ENCODE measurements at places on chromosomes 12 and 14.

- DNase-seq: no peak
These were observed 134.1 kb upstream of the VRK1 start for GRCh38 chr14:96663076-96663475.

DNA sequence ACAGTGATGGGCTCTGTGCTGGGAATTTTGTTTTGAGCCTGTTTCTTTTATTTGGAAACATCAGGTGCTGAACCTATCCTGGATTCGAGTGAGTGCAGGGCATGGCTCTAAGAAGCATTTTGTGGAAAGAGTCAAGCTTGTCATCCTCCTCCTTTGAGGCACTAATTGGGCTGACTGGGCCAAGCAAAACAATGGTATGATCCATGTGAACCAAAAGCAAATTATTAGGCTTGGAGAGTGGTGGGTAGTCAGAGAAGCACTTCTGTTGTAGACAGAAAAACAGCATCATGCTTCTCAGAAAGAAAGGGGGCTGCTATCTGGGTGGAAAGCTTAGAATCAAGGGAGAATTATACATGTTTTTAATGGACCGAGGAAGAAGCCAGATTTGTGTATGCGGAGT, 481.6 kb downstream of the DIO2 start:
- no peak for DNase-seq

DNA sequence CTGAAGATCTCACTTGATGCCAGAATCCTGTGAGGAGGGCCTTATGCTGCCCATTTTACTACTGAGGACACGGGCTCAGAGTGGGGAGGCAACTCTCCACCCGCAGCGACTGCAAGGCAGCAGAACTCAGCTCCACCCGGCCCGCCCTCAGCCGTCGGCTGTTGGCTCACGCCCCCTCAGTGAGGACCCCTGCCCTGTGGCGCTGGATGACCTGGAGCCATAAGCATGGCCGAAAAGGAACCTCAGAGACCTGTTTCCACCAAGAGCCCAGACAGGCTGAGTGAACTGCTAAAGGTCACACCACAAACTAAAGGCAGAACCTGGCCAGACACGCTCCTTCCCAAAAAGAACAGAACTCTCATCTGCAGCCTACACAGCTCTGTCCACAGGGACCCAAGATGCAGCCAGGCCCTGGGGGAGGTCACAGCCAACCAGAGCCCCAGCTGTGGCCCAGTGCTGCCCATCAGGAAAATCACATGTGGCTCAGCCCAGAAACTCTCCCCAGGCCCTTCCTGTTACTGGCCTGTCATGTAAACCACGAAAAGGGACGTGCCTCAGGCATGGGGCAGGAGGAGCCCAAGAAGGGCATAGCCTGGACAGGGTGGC, 32.8 kb downstream of the CCNK start:
- DNase-seq: no peak

DNA sequence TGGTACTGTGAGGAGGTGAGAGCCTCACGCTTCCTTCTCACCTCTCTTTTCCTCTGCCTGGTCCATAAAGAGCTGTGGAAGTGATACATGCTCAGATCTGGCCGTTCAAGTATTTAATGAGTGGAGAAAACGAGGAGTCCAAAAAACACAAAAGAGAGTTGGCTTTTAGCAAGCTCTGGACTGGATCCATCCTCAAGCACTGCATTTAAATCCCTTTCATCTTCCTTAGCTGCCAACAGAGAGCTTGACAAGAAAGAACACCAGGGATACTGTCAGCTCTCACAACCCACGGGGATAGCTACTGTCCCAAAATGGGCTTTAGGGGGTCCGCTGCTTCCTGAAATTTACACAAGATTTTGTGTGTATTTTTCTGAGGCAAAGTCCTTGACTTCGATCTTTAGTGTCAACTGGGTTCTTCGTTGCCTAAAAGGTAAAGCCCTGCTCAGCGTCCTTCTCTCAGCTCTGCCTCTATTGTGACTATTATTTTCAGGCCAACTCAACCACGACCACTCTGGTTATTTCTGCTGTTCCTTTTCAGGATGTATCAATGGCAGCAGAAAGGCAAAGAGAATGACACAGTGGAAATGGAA, 120.9 kb downstream of the TMTC1 start:
- DNase-seq: no peak

GRCh38 chr12:2170376-2170775, 117.6 kb downstream of the CACNA1C start:
- no peak for DNase-seq

DNA sequence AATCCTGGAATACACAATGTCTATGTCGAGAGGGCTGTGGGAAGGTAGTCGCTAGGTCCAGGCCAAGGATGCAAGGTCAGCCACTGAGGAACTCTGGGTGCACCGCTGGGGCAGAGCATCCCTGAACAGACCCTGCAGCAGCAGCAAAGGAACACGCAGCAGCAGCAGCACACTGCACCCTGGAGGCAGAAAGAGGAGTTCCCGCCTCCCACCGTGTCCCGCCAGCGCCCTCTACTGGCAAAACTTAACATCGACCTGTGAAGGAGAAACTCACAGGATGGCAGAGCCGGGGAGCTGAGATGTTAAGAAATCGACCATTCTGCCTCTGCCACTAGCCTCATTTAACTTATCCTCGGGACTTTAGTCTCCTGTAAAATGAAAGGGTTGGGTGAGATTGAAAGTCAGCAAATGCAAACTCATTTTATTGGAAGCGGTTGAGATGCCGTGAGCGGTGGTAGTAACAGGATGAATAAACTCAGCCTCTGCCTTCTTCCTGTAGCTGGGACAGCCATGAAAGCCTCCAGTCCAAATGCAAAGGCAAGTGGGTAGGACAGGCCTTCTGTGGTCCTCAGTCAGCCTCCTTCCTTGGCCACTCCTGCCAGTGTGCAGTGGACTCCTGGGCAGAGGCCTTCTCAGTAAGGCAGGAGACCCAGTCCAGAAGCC, 45.6 kb downstream of the STAB2 start:
- DNase-seq: peak; percentile 84

DNA sequence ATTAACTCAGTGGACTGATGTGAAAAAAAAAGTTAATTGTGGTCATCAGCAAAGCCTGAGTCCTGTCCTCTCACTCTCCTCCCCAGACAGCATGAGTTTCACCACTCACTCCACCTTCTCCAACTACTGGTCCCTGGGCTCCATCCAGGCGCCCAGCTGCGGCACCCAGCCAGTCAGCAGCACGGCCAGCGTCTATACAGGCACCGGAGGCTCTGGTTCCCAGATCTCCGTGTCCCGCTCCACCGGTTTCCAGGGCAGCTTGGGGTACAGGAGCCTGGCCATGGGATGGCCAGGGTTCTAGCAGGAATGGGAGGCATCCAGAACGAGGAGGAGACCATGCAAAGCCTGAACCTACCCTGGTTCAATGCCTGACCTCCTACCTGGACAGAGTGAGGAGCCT, 6.0 kb downstream of the MED6 start:
- DNase-seq: no peak

- no peak for DNase-seq
These were observed 7.1 kb upstream of the ZDHHC22 start for GRCh38 chr14:77148510-77149231.

- DNase-seq: no peak
These were observed 66.0 kb downstream of the TMTC3 start for GRCh38 chr12:88207921-88208620.

DNA sequence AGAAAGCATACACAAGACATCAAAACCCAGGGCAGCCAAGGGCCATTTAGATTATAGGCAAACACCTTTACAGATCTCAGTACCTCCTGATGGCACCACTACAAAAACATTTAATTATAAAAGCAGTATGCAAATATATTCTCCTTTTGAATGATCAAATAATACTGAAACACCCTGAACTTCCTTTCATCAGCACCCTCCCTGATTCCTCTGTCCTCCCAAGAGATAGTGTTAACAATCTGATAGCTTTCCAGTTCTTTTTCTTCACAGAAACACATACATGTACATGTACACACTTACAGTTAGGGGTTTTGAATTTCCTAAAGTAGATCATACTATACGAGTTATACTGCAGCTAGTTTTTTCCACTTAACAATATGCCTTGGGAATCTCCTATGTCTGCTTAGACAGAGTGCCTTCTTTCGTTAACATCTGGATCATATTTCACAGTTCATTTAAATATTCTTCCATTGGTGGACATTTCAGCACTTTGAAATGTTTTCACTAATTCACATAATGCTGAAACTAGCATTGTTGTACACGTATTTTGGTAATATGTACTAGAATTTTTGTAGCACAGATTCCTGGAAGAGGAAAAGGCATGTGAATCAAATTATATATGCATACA, 35.2 kb downstream of the TDG start:
- no peak for DNase-seq

GRCh38 chr12:85310025-85310424, 30.0 kb downstream of the ALX1 start:
- DNase-seq: no peak

DNA sequence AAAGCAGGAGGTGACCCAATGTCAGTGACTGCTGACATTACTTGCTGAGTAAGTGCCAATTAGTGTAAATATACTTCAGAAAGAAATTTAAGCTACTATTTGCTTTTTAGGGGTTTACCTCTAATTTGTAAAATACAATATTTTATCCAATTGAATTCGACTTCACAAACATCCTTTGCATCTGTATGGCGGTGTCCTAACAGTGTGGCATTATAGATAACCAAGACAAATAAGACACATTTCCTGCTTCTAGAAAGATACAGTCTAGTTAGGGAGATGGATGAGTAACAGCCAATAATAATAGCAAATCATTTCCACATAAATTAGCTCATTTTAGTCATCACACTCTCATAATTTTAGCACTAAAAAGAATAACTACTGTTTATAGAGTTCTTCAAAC, 196.5 kb downstream of the AKAP6 start:
- no peak for DNase-seq

- no peak for DNase-seq
These were observed 44.7 kb upstream of the BCL7A start for GRCh38 chr12:121976950-121977349.

- DNase-seq: no peak
These were observed 140.8 kb downstream of the TTC7B start for GRCh38 chr14:90675399-90675798.

- DNase-seq: no peak
These were observed 7.5 kb downstream of the FOXG1 start for GRCh38 chr14:28773861-28774691.

- DNase-seq: no peak
These were observed 413 bp downstream of the LRP6 start for GRCh38 chr12:12266389-12266872.

GRCh38 chr14:21278632-21279031, 1.3 kb upstream of the RPGRIP1 start:
- DNase-seq: no peak

DNA sequence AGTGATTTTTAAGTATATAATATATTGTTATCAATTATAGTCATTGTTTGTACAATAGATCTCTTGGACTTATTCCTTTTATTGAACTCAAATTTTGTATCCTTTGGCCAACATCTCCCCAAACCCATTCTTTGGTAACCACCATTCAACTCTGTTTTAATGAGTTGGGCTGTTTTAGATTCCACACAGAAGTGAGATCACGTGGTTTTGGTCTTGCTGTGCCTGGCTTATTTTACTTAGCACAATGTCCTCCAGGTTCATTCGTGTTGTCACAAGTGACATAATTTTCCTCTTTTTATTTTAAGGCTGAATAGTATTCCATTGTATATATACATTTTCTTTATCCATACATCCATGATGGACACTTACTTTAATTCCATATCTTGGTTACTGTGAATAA, 40.2 kb upstream of the LTA4H start:
- DNase-seq: no peak

GRCh38 chr12:48486261-48486660, 4.0 kb downstream of the C12orf54 start:
- no peak for DNase-seq

- no peak for DNase-seq
These were observed 87.9 kb downstream of the ALX1 start for GRCh38 chr12:85367936-85368335.

DNA sequence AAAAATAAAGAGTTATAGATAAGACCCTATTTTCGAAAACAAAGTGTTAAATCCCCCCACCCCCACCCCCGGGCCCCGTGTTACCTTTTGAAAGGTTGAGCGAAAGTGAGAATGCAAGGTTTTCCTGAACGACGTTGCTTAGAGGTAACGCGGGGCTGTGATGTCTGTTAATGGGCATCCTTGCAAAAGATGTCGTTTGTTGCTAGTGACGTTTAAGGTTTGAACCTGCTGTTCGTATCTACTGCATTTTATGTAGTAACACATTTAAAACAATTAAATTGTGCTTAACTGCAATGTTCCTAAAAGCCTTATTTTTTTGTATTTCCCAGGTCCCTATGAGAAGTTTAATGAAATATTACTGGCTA, 1.2 kb downstream of the CPSF6 start:
- DNase-seq: peak; percentile 51

GRCh38 chr12:43281563-43281962, 270.4 kb downstream of the ADAMTS20 start:
- DNase-seq: no peak

GRCh38 chr14:43934102-43934501, 573.0 kb downstream of the FSCB start:
- no peak for DNase-seq

DNA sequence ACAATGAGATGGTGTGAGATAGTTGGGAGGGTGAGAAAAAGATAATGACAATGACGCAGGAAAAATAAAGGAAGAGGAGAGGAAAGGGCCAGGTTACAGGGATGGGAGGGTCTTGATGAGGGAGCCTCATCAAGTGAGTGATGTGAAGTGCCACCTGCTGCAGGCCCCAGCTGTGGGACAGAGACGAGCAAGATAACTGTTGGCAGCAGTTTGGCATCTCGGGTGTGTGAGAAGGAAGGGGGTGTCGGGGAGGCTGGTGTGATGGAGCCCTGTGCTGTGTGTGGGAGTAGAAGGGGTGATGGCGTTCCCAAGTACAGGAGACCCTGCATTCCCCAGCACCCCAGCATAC, 11.4 kb upstream of the TAC3 start:
- DNase-seq: no peak

DNA sequence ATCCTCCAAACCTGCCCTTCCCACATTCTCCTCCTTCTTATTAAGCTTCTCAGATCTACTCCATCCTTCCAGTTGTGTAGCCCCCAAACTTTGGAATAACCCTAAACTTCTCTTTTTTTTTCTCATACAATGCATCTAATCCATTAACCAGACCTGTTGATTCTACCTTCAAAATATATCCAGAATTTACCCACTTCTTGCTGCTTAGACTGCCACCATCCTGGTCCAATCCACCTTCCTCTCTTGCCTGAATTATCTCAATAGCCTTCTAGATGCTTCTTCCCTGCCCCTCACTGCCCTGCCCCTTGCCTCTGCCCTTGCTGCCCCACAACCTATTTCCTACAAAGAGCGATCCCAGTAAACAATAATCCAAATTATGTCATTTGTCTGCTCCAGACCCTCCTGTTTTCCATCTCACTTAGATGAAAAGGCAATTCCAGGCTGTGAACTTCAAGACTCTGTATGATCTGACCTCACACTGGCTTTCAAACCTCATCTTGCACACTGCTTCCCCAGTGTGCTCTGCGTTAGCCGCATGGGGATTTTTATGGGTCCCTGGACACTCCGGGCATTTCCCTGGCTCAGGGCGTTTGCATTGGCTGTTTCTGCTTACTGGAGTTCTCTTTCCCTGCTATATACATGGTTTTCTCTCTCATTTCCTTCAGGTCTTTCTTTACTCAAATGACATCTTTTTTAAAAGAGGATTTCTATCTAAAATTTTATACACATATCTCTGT, 42.6 kb upstream of the HIF1A start:
- DNase-seq: no peak
